Stimulated activated CD4-positive, alpha-beta T cell treated with anti-CD3 and anti-CD28 coated beads, TNF-alpha, amount 100 ng/mL, for 4 hours (primary cell): ENCODE measurements at places on chromosomes 2 and 18.

- no peak for DNase-seq
Measured at GRCh38 chr2:240556553-240557100, 1.2 kb downstream of the ANKMY1 start.

DNA sequence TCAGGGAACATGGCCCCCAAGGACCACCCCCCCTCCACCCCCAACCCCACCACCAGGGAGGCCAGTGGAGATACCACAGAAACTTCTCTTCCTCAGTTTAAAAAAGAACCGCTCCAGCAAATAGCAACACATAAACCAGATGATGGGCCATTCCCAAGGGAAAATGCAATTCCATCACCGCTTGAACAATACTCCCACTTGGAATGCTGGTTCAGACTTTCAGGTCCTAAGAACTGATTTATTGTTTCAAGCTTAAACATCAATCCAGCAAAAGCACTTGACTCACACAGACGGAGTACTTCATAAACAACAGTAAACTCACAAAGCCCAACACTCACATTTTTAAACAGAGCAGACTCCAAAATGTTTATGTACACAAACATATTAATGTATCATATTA lies 6.9 kb downstream of the HDAC4 start:
- DNase-seq: no peak

DNA sequence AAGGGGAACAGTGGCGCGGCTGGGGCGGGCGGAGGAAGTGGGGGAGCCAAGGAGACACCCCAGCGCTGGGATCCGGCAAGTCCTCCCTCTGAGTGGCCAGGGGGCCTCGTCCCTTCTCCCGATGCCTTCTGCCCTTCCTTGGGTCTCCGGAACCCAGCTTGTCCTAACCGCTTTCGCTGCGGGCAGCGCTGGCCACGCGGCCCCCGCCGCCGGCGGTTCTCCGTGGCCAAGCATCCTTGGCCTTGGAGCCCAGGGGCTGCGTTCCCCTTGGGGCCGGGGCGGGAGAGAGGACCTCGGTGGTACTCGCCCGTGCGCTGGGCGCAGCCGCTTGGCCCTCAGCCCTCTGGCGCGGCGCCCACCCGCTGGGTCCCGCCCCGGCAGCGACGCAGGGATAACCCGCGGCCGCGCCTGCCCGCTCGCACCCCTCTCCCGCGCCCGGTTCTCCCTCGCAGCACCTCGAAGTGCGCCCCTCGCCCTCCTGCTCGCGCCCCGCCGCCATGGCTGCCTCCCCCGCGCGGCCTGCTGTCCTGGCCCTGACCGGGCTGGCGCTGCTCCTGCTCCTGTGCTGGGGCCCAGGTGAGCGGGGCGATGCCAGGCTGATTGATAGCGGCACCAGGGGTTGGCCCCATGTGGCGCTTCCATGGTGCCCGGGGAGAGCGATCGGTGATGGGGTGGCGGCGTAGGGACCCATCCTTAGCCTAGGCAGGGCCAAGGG lies 128.7 kb downstream of the UXS1 start:
- DNase-seq: peak; percentile 18

DNA sequence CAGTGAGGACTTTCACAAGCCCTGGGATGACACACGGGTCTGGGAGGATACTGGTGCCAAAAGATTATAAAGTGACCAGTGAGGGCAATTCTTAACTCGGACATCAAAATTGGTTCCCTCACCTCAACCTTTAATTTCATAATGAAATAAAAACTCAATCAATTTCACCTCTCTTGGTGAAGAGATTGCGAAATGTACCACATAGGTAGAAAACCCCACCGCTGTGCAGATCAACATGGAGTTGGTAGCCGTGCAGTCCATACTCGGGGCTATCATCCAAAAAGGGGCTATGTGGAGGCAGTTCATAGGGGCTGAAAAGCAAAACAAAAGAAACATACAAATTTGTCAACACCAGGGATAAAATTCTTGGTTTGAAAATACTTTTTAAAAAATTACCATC lies 24.4 kb downstream of the FBXO15 start:
- no peak for DNase-seq

GRCh38 chr18:79803611-79804051 lies 5.9 kb downstream of the KCNG2 start:
- no peak for DNase-seq

DNA sequence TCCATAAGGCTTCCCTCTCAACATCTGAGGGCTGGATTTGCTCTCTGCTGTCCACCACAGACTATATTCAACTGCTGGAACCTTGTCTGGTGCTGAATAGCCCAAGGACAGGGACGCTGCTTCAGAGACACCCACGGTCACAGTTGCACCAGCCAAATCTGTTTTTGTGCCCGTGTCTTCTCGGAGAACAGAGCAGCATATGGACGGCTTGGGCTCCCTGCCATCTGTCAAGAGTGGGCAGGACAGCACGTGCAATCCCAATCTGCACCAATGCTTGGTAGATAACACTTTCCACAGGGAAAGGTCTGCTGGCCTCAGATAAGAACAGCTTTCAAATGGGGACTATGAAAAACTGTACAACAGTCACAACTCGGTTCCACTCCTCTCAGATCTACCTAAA lies 466.1 kb downstream of the TGIF1 start:
- no peak for DNase-seq

DNA sequence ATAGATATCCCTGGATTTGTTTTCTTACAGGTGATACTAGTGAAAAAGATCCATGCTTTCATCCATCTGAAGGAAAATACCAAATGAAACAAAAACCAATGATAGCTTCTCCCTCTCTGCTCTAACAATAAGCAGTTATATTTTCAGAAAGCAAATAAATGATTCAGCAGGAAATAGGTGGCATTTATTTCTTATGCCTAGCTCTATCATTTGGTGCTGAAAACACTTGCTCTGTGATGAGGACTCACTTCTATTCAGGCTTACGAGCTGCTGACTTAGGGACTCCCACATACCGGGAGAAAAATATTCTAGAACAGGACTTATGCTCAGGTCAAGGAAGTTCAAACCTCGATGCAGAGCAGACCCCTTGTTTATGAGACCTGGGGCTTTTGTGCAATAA lies 142.6 kb downstream of the SETBP1 start:
- no peak for DNase-seq

GRCh38 chr2:224421065-224421464 lies 19.2 kb upstream of the FAM124B start:
- DNase-seq: no peak

DNA sequence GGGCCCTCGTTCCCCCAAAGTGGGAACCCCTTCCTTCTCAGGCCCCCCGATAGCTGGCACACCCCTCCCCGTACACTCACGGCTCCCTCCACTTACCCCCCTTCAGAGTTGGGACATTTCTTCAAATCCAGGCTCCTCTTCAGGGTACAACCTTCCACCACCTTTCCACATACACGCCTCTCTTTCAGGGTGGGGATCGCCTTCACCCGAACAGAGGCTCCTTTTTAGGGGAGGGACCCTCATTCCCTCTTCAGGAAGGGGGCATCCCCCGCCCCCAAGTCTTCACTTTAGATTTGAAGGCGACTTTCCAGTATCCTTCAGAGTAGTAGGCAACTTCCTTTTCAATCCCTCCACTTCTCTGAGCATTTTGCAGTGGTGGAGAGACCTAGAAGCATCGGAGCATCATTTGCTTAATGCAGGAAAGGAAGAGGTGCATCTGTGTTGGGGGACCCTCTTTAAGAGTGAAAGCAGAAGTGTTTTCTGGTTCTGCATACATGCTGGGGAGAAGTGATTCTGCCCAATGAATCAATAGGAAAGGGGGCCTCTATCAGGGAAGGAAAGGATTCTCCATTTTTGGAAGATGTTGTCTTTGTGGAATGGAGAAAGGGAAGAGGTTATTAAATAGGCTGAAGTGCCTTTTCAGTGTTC lies 845 bp downstream of the EML4 start:
- DNase-seq: no peak

DNA sequence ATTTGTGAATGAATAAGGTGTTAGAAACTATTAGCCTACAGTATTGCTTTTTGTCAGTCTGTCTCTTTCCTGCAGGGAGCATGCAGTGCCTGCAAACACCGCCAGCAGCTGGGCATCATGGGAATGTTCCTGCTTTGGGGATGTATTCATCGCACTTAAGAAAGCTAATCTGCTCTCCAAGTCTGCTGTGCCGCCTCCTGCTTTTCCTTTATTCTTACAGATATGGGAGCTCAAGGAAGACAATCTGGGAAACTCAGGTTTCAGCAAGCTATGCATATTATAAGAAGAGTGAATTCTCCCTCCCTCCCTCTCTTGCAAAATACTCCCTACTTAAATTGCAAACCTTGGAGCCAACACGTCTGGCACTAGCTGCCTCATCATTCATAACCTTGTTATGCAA lies 479.2 kb upstream of the ACVR2A start:
- no peak for DNase-seq

DNA sequence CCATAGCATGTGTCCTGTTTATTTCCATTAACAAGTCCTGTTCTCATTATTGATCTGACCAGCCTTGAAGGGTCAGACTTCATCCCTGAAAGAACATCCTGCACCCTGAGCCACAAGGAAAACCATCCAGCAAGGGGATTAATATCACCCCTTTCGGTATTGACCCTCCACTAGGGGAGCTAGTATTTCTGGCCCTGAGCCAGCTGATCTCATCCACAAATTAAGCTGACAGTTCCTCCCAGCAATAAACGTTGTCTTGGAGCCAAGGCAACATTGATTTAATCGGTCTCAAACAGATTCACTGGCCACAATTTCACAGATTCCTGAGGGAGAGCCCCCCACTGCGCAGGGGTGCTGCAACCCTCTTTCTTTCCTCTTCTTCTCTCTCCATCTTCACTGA lies 353.1 kb upstream of the FANCL start:
- no peak for DNase-seq

DNA sequence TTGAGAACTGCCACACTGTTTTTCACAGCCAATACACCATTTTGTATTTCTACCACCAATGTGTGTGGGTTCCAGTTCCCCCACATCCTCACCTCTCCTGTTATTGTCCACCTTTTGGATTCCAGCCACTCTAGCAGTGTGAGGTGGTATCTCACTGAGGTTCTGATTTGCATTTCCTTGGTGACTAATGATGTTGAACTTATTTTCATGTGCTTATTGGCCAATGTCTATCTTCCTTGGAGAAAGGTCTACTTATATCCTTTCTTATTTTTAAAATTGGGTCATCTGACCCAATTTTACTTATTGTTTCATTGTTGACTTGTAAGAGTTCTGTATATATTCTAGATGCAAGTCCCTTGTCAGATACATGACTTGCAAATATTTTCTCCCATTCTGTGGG lies 9.1 kb upstream of the HPCAL1 start:
- no peak for DNase-seq

DNA sequence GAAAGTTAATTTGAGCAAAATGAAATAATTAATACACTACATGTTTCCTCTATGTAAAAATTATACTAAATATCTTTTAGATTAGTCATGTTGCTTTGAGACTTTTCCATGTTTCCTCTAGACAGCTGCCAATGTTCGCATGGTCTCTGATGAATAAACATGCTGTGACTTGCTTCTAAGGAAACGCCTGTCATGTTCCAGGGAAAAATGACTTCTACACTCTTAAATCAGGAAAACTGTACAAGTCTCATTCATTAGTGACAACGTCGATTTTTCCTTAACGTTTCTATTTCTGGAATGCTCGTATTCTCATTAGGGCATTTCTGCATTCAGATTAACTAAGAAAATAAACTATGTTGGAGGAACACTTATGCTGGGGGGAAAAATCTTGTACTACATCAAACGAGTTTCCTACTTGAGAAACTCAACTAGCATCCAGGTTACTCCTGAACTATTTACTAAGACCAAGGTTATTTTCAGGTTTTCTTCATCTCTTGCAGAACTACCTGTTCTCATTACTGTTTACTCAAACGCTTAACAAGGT lies 1.6 kb downstream of the COBLL1 start:
- DNase-seq: no peak

DNA sequence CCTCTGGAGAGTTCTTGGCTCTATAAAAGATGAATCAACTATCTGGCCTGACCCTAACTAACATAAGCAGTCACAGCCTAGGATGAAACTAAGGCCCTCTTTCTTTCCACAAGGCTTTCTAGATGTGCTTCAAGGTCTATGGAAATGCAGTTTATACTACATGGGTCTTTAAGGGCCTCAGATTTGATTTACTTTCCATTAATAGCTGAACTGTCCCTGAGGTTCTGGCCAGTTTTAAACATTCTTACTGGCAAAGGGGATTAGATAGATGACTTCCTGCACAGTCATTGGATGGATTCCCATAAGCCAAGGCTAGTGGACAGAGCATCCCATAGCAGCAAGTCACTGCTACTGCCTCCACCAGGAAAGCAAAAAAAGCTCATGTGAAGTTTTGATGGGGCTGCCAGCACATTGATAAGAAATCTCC lies 38.1 kb upstream of the LCLAT1 start:
- no peak for DNase-seq

- DNase-seq: no peak
Measured at GRCh38 chr2:26179446-26179913, 6.6 kb downstream of the GAREM2 start.
